ENCODE measurements at places on chromosomes 1 and 21.

- no peak for DNase-seq
Observed at GRCh38 chr1:197770243-197770642, 5.0 kb downstream of the DENND1B start.

DNA sequence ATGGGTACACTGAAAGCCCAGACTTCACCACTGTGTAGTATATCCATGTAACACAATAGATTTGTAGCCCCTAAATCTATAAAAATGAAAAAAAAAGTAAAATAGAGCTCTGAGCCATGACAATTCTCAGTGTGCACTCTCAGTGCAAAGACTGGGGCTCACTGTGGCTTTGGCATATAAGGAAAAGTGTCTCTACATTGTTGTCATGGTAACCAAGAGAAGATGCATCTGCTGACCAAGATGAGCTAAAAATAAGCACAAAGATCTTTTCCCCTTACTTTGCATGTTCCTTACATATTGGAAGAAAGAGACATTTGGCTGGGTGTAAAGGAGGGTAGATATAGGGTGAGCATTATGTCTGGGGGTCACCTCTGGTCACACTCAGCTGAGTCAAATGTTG, 12.0 kb downstream of the PGLYRP4 start:
- no peak for DNase-seq

DNA sequence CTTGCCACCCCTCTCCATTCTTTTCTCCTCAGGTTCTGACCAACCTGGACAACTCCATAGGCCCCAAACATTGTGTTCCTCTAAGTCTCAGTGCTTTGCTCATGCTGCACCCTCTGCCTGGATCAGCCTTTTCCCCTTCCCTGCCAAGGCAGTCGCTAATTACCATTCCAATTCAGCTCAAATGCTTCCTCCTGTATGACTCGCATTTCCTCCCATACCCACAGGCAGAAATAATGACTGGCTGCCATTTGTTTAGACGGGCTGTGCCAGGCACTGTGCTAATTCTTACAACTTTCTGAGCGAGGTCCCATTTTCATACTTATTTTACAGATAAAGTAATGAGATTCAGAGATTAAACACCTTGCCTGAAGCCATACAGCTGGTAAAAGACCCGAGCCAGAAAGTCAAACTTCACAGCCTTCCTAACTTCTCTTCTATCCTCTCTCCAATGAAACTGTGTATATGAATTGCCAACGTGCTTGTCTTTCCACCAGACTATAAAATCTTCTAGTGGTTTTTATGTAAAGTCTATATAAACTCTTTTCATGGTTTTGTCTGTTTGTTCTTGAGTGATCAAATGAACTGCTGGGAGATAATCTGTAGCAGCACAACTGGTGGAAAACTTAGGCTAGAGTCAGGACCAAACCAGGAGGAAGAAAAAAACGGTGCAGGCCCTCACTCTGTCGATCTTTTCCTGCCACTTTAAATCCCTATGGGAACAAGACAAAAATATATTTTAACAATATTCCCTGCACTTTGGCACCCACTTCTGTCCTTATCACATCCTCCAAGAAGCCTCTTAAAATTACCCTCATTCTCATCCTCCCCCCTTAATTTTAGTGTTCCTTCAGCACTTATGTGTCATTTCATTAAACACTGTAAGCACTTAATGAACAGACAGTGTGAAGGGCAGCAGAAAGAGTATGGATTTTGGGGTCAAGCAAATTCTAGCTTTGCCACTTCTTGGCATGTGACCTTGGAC, 33.7 kb downstream of the RAB3B start:
- DNase-seq, result peak; percentile 55

GRCh38 chr1:214116258-214116657, 128.5 kb downstream of the PROX1 start:
- DNase-seq, result no peak

DNA sequence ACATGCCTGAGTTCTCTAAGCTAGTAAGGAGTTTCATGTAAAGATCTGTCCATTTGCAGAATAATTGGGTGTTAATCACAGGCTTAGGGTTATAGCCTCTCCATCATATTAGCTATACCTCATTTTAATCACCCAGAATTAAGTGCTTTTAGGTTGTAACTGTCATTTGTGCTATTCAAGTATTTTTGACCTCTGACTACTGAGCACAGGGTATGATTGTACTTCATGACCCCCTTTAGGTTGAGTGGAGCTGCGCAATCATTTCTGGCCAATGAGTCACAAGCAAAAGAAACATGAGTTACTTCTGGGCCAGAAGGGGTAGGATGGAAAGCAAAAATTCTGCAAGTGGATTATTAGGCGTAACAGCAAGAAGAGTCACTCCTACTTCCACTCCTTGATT, 8.4 kb upstream of the SNX7 start:
- DNase-seq, result peak; percentile 9

DNA sequence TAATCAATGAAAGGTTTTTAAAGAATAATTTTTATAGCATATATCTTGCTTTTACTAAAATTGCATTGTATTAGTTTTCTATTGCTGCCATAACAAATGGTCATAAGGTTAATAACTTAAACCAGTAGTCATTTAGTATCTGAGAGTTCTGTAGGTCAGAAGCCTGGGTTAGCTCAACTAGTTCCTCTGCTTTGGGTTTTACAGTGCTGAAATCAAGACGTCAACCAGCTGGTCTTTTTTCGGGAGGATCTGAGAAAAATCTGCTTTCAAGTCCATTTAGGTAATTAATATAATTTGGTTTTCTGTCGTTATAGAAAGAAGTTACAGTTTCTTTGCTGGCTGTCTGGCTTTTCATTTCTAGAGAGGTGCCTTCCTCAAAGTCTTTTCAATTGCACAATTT, 577.7 kb downstream of the MRPL39 start:
- DNase-seq, result no peak

DNA sequence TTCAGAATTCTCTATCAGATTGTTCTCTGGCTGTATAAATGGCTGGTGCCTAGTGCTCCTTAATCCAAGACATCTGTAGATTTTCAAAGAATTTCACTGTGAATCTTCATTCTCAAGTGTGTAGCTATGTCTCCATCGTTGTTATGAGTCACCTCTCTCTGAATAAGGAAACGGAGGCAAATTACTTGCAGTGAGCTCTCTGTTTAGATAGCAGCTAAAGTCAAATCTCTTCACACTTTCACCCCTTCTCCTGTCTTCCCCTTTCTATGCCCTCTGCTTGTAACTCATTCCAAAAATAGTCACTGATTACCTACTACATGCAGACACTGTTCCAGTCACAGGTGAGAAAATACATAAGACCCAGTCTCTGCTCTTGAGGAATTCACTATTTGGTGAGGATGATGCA, 39.7 kb downstream of the CHML start:
- peak; percentile 68 for DNase-seq

- DNase-seq, result no peak
Observed at GRCh38 chr21:44929242-44929798, 8.6 kb upstream of the ITGB2 start.

GRCh38 chr1:76854255-76854654, 13.0 kb upstream of the ST6GALNAC5 start:
- no peak for DNase-seq

- no peak for DNase-seq
Observed at GRCh38 chr1:64766429-64766828, 21.6 kb downstream of the RAVER2 start.

GRCh38 chr21:42413500-42413899, 9.8 kb downstream of the UBASH3A start:
- DNase-seq, result no peak

DNA sequence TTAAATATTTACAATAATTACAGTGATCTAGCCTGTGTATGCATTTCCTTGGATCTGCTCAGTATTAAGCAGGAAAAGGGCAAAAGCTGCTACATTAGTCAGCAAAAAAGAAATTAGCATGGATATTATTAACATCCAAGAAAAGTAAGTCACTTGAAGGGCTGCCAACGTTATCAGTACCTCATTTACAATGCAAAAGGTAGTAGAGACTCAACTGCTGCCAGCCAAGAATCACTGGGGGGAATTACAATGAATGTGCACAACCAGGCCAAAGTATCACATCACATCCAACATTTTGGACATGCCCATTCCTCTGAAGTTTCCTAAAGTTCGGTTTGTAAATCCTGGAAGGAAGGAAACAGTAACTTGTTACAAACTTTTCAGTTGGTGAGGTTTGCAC, 1.9 kb downstream of the CNN3 start:
- DNase-seq, result no peak

DNA sequence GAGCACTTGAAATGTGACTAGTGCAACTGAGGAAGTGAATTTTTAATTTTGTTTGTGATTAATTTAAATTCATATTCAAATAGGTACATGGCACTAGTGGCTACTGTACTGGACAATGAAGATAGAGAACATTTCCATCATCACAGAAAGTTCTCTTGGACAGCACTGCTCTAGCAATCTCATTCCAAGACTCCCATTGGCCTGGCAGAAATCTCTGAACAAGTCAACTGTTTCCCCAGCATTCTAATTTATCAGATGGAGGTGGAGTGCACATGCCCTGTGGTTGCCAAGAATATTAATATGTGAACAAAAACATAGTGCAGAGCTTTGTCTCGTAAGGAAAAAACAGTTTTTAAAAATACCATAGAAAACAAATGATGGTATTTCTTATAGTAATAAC, 81.3 kb downstream of the CLIC4 start:
- DNase-seq, result no peak

GRCh38 chr1:193937308-193937707, 750.9 kb upstream of the B3GALT2 start:
- DNase-seq, result no peak

GRCh38 chr1:175195281-175195680, 2.7 kb upstream of the KIAA0040 start:
- no peak for DNase-seq

- no peak for DNase-seq
Observed at GRCh38 chr1:184082541-184083415, 31.2 kb downstream of the TSEN15 start.

GRCh38 chr21:24868117-24868516, 739.2 kb downstream of the MRPL39 start:
- DNase-seq, result no peak

- no peak for DNase-seq
Observed at GRCh38 chr1:191572479-191572878, 585.8 kb upstream of the RGS18 start.
